ENCODE measurements at places on chromosomes 6 and 20.
A peak's percentile ranks its signal among the peaks of the same experiment; 100 is the strongest.

- DNase-seq = peak; percentile 20
Measured at GRCh38 chr6:156437121-156437879, 339.9 kb upstream of the ARID1B start.

DNA sequence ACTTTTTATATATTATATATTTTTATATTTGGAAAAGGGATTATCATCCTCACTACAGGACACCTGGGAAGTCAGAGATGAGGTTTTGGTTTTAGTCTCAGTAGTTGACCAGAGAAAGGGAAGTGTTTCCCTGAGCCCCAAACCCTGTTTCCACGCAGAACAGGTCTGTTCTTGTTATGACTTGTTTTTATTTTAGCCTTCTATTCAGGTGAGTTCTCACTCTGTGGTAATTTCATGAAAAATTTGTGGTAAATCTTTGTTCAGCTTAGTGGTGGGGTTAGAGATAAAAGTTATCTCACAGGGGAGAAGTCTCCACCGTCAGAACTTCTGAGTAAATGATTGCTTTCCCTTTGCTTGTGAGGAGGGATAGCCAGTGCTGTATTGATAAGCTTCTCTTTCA, 224.9 kb downstream of the FARS2 start:
- no peak for DNase-seq

- no peak for DNase-seq
Measured at GRCh38 chr6:14459315-14459714, 341.7 kb downstream of the CD83 start.

GRCh38 chr6:96626759-96627364, 63.9 kb downstream of the FHL5 start:
- peak; percentile 46 for DNase-seq

DNA sequence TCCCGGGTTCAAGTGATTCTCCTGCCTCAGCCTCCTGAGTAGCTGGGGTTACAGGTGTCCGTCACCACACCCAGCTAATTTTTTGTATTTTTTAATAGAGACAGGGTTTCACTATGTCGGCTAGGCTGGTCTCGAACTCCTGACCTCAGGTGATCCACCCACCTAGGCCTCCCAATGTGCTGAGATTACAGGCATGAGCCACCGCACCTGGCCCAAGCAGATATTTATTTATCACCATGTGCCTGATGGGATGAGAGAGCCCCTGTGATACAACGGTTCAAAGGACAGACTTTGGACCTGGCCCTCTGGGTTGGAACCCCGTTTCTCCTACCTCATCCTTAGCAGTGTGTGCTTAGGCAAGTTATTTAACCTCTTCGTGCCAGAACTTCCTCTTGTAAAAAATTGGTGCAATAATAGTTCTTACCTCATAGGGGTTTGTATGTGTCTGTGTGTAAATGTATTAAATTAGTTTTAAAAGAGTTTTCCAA, 19.2 kb upstream of the STK38 start:
- DNase-seq = no peak

DNA sequence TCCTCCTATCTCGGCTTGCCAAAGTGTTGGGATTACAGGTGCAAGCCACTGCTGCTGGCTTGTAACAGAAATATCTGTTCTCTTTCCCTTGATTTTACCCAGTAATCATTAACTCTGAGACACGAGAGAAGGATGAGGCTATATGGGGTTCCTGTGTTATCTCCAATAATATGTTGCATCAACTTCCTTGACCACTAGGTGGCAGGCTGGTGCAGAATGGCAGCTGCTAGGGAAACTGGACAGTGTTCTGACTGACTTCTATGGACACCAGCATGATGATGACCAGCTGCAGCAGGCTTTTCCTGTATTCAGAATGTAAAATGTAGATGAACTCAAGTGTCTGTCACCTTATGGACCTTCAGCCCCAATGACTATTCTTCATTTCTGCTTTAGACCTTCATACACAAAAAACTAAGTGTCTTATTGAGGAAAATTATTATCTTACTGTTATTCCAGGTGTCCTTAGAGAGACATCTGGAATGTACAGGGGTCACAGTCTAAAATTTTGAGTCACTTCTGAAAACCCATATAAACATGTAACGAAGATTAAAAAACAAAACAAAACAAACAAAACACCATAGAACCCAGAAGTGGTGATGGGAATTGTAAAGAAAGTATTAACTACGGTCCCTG, 20.4 kb upstream of the CD109 start:
- DNase-seq = peak; percentile 78

GRCh38 chr20:1661542-1662299, 4.1 kb upstream of the SIRPG start:
- DNase-seq = no peak

- DNase-seq = no peak
Measured at GRCh38 chr6:69624944-69625343, 171.9 kb downstream of the LMBRD1 start.

DNA sequence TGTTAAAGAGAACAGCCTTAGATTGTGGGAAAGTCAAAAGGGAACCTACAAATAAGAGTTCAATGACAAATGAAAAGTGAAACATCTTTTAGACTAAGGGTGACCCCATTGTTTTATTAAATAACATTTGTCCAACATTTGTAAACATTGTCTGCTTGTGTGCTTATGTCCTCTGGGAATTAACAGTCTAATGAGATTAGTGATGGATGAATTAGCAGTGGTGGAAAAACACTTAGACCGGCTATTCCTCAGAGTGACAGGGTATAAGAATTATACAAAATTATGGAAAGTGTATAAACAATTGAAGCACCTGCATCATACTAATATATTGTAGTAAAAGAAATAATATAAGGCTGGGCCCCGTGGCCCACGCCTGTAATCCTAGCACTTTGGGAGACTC, 29.3 kb upstream of the HFE start:
- no peak for DNase-seq
